ENCODE measurements at places on chromosomes 12 and 14. TPM values are rescaled to one million over a fixed set of nuclear protein-coding genes. Genes with fewer than 3 reads are reported as not detected.

Gene REC8
- total RNA-seq, result 7.6 TPM

DNA sequence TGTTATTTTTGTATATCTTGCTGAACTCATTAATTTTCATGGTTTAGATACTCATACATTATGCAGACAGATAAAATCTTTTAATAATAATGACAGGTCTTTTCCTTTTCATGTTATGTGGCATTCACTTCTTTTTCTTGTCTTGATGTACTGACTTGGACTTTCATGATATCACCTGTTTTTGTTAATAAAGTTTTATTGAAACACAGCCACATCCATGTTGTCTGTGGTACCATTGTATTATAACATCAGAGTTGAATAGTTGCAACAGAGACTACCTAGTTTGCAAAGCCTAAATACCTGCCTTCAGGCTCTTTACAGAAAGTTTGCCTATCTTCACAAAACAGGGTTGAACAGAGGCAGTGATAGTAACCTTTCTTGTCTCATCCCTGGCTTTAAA lies 85.1 kb downstream of the RGS6 start:
- no peak for DNase-seq

DNA sequence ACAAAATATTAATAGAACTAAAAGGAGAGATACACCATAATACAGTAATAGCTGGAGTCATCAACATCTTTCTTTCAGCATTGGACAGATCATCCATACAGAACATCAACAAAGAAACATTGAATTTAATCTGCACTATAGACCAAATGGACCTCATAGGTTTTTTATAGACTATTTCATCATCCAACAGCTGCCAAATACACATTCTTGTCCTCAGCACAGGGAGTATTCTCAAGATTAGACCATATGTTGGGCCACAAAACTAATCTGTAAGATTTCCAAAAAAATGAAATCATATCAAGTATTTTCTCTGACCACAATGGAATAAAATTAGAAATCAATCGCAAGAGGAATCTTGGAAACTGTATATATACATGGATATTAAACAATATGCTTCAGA lies 86.9 kb downstream of the FSCB start:
- DNase-seq, result no peak

- no peak for DNase-seq
Measured at GRCh38 chr14:49546766-49547165, 39.4 kb downstream of the RPS29 start.

- DNase-seq, result no peak
Measured at GRCh38 chr14:57848353-57848752, 17.5 kb downstream of the SLC35F4 start.

Gene DAO
- not detected for total RNA-seq

GRCh38 chr14:100350276-100350926 lies 27.3 kb downstream of the SLC25A47 start:
- no peak for DNase-seq

DNA sequence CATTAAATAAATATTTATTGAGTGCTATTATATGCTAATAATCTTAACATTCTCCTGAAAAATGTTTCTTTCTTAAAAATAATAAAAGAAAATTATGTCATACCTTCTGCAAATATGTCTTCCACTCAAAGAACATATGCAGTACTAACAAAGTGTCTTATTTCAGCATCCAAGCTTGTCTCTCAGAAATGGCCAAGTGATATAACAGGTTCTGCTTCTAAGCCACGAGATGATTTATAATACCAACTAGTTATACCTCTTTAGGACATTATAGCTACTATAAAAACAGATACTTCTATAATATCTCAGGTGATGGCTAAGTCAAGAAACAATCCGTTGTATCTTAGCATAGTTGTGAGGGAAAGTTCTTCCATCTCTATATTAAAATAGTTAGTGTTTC lies 128.1 kb upstream of the ARID2 start:
- no peak for DNase-seq

- DNase-seq, result no peak
Measured at GRCh38 chr14:94573475-94574277, 7.5 kb upstream of the SERPINA5 start.
